ENCODE measurements at places on chromosomes 1 and 21.

GRCh38 chr1:77847621-77848080 is 40.8 kb upstream of the NEXN start:
- DNase-seq = no peak

- no peak for DNase-seq
Measured at GRCh38 chr1:35454616-35455015, 102.6 kb downstream of the KIAA0319L start.

GRCh38 chr1:2980073-2980791 is 41.0 kb upstream of the ACTRT2 start:
- no peak for DNase-seq

DNA sequence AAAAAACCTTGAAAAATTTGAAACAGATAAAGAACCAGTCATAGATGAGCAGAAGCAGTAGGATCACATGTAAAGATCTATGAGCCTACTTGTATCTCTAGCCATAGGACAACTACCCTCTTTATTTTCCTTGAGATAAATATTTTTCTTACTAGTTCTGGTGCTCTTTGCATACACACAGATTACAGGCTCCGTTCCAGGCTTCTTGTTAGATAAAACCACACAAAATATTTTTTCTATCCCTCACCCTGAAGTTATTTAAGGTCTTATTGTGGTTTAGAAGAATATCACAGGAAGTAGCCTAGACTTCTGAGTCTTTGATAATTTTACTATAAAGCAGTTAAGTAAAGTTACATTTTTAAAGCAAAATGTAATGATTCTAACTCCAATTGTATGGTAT is 512.2 kb downstream of the NEGR1 start:
- no peak for DNase-seq

GRCh38 chr1:209871006-209871405 is 43.2 kb downstream of the UTP25 start:
- DNase-seq = no peak

GRCh38 chr21:46114963-46115362 is 17.1 kb downstream of the COL6A2 start:
- DNase-seq = no peak

- no peak for DNase-seq
Measured at GRCh38 chr21:14901482-14901958, 163.3 kb downstream of the NRIP1 start.

GRCh38 chr1:72197786-72198185 is 84.6 kb downstream of the NEGR1 start:
- DNase-seq = no peak

- no peak for DNase-seq
Measured at GRCh38 chr1:121587777-121588176, 403.0 kb downstream of the SRGAP2C start.

- DNase-seq = no peak
Measured at GRCh38 chr1:28499553-28499952, 6.3 kb upstream of the RCC1 start.

GRCh38 chr1:176068901-176069300 is 138.2 kb downstream of the COP1 start:
- no peak for DNase-seq

- peak; percentile 84 for DNase-seq
Measured at GRCh38 chr1:160997323-160998038, 23.5 kb downstream of the F11R start.

DNA sequence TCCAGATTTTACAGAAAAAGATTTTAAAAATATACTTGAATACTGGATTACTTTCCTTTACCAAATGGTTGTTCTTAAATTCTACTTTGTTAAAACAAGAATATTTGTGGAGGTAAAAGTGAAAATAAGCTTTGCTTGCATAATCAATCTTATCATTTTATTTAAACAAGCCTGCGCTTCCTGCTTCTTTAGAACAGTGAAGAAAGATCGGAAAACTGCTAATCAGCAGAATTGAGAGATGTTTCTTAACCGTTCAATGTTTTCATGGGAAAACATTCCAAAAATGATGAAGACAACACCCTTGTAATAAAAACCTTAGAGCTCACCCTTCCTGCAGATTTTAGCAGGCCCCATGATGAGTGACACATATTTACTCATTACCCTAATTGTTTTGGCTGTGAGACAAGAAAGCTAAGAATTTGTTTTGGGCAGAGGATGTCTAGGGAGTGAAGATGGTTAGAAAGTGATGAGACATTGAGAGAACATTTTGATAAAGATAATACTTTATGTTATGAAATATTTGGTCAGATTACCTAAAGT is 72.6 kb downstream of the TPR start:
- DNase-seq = no peak

- peak; percentile 72 for DNase-seq
Measured at GRCh38 chr1:228367798-228368791, 38.5 kb downstream of the TRIM11 start.

- no peak for DNase-seq
Measured at GRCh38 chr21:42382915-42383314, 12.9 kb downstream of the TMPRSS3 start.

DNA sequence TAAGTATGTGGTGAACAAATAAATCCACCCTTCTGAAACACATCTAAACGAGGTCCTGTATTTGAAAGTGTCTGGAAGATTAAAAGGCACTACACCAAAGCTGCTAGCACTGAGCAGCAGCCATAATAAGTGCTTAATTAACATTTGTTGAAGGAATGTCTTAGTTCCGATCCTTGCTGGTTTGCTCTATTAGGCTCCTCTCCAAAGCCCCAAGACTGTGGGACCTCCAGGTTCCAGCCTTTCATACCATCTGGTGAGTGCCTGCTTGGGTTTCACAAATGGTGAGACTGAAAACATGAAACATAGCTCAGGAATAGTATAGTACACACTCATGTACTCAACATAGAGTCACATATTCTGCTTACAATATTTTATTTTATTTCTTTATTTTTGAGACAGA is 640 bp upstream of the CYP2J2 start:
- DNase-seq = no peak

DNA sequence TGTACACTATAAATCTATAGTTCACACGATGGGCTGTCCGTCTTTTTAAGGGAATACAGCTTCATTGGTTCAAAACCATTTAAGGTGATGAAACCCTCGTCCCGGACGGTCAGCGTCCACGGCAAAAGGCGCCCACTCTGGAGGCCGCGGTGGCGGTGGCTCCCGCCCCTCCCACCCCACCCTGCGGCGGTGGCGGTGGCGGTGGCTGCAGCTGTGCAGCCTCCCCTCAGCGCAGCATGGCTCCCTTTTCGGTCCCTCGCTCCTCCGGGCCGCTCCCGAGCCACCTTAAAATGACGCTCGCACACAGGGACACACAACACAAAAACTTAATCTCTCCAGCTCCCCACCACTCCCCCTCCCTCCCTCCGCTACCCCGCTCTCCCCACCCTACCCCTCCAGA is 69.1 kb downstream of the WLS start:
- no peak for DNase-seq

- no peak for DNase-seq
Measured at GRCh38 chr1:104460880-104461279, 711.2 kb downstream of the AMY1C start.

- DNase-seq = no peak
Measured at GRCh38 chr1:24193046-24193445, 6.0 kb upstream of the IFNLR1 start.

DNA sequence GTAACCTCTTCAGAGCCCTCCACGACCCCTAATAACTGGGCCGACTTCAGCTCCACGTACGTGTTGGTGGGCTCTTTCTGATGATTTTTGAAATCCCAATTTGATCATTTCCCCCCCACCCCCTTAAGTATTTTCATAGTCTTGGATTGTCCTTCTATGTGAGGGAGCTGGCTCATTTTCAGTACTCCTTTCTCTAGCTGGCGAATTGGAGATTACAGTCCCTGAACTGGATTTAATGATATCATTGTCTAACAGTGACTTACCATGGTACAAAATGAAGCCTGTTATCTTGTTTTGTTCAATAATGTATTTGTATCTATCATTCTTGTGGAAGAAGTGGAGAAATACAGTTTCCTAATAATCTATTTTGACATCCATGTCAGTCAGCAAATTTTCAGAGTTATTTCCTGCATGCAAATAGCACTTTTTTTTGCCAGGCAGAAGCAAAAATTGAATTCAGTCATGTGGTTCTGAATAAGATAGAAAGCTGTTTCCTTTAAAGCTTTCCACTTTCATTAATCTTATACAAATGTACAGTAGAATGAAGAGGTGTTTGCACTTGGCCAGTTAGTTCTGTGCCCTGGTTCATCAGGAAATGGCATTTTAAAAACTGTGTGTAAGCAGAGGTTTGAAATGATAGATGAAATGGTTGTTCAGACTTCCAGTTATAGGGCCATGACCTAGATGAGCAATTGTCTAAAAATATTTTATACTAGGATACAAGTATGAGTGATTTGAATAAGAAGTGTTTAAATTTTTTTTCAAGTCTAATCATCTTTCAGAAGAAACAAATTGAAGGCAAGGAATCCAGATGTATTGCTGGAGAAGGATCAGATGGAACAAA is 104.2 kb downstream of the ATP5PO start:
- DNase-seq = peak; percentile 36

- no peak for DNase-seq
Measured at GRCh38 chr21:41726970-41727783, 39.7 kb downstream of the RIPK4 start.

DNA sequence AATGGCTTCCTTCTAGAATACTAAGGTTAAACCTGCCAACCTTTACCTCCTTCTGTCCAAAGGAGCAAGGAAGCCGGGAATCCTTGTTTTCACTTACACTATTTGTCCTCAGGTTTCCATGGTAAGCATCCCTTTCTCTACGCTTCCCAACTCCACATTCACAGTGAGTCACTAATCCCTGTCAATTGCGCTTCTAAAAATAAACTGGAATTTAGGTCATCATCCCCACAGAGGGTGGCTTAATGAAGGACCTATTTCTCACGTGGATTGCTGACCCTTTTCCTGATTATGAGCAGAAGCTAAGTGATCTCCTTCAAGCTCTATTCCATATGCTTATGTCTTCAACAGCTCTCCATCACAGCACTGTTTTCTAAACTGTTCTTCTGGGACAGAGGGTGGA is 39.9 kb upstream of the ABCA4 start:
- DNase-seq = no peak

- no peak for DNase-seq
Measured at GRCh38 chr1:205980237-205980870, 22.8 kb downstream of the RAB7B start.

GRCh38 chr21:27476696-27477095 is 509.8 kb upstream of the ADAMTS5 start:
- DNase-seq = no peak

DNA sequence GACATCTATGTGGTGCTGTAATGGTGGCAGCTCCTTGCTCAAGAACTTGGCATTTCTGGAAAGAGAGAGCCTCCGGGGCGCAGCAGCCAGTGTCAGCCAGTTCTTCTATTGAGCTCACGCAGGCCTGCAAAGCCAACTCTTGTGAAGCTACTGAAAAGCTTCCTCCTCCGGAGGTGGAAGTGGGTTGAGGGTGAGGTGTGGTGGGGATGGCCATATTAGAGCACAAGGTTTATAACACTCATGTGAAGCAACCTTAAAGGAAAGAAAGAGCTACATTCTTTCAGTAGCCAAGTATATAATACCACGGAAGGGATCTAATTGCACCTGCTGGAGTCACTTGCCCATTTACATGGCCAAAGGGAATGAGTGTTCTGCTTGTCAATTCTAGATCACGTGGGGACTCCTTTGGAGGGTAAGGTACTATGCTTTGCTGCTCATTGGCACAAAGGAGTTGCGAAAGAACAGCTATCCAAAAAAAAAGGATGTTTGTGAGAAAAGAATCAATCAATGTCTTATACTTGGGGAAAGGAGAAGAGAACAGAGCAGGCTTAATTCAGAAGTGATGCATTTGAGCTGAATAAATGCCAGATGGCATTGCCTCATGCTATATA is 18.3 kb upstream of the MAP10 start:
- DNase-seq = no peak

- no peak for DNase-seq
Measured at GRCh38 chr1:2589431-2590232, 3.1 kb downstream of the PRXL2B start.

DNA sequence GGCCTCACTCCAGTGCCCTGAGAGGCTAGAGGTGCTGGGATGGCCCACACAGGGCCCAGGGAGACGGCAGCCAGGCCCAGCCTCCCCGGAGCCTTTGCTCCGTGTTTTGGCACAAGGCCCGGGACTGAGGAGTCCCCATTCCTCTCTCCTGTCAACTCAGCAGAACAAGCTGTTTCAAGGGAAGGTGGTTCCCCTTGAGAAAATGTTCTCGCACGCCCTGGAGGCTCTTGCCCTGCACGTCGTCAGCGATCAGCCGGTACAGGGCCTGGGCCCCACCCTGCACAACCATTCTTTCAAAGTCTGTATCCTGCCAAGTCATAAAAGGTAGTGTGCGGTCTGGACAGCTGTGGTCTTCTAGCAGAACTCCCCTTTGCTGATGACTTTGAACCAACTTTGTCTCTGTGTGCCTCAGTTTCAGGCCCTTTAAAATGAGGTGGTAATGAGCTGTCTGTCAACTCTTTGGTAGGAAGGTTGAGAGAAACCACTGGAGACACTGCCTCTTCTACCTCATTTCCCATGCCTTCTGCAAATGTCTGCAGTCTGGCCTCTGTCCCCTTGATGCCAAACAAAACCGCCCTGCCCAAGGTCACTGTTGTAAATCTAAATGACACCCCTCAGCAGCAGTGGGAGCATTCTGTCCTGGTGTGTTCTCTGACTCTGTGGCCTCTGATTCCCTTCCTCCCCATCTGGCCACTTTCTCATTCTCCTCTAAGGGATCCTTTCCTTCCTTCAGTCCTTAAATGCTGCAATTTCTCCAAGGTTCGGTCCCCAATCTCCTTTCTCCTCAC is 138.6 kb upstream of the JUN start:
- DNase-seq = no peak

DNA sequence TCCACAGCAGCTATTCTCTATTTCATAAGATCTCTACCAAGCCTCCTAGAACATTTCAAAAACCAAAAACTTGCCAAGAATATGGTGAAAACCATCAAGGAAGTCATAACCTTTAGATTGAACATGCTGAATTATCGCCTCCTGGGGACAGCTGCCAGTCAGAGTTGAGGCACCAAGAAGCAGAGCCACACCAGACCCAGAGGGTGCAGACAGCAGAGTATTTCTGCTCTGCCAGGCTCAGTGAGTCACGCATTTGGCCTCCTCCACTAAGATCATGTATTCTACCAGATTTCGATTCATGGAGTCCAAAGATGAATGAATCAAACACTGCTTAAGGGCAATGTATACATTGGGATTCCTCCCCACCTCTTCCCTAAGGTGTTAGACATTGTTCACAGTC is 2.1 kb downstream of the F3 start:
- no peak for DNase-seq

DNA sequence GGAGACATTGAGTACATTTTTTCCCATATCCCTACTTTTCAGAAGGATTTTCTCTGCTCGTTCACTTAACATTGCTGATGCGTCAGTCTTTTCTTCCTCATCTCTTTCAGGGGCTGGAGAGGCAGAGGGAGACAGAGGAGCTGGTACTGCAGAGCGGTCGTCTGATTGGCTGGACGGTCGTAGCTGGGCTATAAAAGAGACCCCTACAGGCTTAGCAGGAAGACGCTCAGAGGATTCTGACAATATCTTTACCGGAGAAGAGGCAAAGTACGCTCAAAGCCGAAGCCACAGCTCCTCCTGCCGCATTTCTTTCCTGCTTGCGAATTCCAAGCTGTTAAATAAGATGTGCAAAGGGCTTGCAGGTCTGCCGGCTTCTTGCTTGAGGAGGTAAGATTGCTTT is at the start of gene RGS4:
TSS of gene RGS4 (plus strand) at position 220 of the 400 bp plus-strand sequence. CDS start at position 344, 124 bp downstream.
- DNase-seq = peak; percentile 3
